ENCODE measurements at places on chromosomes 2 and 18.

GRCh38 chr2:42171396-42171980 lies 2.3 kb downstream of the EML4 start:
- DNase-seq = peak; percentile 4

GRCh38 chr2:128458505-128458904 lies 139.8 kb upstream of the HS6ST1 start:
- DNase-seq = no peak

- no peak for DNase-seq
These were observed 21.5 kb downstream of the NAB1 start for GRCh38 chr2:190670182-190670946.

DNA sequence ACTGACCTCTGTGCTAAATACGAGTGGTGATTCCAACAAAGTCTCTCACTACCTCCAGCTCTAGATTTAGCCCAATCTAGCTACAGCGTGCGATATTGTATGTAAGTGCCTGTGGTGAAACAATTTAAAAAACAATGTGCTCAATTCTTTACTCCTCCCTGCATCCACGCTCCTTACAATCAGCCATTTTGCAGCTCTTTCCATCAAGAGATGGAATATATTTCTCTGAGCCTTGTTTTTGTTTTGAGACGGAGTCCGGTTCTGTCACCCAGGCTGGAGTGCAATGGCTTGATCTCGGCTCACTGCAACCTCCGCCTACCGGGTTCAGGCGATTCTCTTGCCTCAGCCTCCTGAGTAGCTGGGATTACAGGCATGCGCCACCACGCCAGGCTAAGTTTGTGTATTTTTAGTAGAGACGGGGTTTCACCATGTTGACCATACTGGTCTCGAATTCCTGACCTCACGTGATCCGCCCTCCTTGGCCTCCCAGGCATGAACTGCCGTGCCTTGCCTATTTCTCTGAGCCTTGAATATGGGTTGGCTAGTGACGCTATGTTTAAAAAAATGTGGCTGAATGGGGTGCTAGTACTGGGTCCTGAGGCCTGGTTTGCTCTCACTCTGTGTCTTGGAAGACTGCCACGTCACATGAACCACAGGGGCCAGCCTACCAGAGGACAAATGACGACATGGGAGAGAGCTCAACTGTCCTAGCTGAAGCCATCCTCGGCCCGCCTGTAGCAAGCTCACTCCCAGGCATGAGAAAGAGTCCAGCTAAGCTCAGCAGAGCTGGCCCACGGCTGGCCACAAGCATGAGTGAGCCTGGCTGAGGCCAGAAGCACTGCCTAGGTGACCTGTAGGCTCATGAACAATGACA lies 14.8 kb downstream of the WDFY1 start:
- DNase-seq = no peak

- peak; percentile 95 for DNase-seq
These were observed 210.6 kb downstream of the IKZF2 start for GRCh38 chr2:212940816-212941215.

GRCh38 chr2:19505199-19506136 lies 147.0 kb upstream of the OSR1 start:
- DNase-seq = no peak

- no peak for DNase-seq
These were observed 34.2 kb downstream of the CERS6 start for GRCh38 chr2:168490015-168490874.

GRCh38 chr2:47535996-47536395 lies 133.0 kb downstream of the MSH2 start:
- no peak for DNase-seq

DNA sequence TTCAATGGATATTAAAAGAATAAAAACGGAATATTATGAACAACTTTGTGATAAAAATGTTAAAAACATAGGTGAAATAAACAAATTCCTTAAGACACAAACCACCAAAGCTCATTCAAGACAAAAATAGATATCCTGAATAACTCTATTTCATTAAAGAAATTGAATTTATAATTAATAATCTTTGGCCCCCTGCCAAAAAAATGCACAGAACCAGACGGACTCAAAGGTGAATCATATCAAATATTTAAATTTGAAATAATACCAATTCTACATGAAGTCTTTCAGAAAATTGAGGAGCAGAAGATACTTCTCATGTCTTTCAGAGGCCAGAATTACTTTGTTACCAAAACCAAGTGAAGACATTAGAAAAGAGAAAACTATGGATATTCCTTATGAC lies 128.3 kb upstream of the KLHL29 start:
- no peak for DNase-seq

GRCh38 chr18:23740105-23740830 lies 51.0 kb downstream of the LAMA3 start:
- DNase-seq = peak; percentile 75

GRCh38 chr2:142596334-142597088 lies 281.0 kb upstream of the KYNU start:
- DNase-seq = no peak
